ENCODE measurements at places on chromosomes 1 and 21. TPM values are rescaled to one million over a fixed set of nuclear protein-coding genes. Genes with fewer than 3 reads are reported as not detected.

GRCh38 chr1:40435471-40435870 is 14.8 kb upstream of the ZFP69B start:
- no peak for DNase-seq

- no peak for DNase-seq
Measured at GRCh38 chr21:28454564-28455252, 538.0 kb downstream of the LTN1 start.

GRCh38 chr1:110114784-110115183 is 2.5 kb downstream of the UBL4B start:
- DNase-seq: no peak

GRCh38 chr1:200900877-200901276 is 6.2 kb downstream of the INAVA start:
- no peak for DNase-seq

- DNase-seq: no peak
Measured at GRCh38 chr21:34636961-34637360, 22.0 kb upstream of the RCAN1 start.

DNA sequence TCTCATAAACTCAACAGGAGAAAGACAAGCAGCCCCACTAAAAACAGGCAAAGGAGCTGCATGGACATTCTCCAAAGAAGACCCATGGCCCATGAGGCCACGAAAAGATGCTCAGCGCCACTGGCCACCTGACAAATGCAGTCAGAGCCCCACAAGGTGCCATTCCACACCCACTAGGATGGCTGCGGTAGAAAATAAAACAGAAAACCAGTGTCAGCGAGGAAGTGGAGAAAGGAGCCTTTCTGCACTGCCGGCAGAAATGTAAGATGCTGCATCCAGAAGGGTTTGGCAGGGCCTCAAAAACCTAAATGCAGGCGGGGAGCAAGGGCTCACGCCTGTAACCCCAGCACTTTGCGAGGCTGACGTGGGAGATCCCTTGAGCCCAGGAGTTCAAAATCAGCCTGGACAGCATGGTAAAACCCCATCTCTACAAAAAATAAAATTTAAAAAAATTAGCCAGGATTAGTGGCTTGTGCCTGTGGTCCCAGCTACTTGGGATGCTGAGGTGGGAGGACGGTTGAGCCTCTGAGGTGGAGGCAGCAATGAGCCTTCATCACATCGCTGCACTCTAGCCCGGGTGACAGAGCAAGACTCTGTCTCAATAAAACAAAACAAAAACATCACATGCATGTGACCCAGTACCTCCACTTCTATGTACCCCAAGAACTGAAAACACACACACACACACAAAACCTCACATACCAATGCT is 4.2 kb downstream of the WNT9A start:
- no peak for DNase-seq

DNA sequence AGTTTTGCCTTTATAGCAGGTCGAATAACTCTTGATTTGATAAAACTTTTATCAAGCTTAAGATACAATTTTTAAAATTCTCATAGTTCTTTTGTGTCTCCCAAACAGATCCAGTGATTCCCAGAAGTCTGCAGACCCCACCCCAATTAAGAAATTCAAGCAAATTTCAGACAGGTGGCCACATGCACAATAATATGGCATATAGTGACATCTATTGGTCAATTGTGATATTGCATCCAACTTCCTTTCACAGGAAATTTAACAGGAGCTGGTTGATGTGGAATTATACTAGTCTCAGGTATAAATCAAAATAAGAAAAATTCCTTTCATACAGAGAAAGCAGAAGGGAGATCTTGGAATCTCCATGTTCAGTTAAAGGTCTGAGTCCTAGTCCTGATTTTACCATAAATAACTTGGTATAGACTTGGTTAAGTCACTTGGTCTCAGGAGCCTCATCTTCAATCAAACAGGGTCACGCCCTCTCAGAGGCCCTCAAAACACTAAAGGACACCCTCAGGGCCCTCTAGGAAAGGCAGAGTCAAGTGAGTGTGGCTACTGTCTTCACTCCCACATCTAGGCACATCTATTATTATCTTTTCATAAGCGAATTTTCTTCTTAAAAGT is 24.1 kb downstream of the PIGM start:
- DNase-seq: peak; percentile 70

GRCh38 chr21:43917515-43918384 is 52.7 kb downstream of the AGPAT3 start:
- peak; percentile 55 for DNase-seq

DNA sequence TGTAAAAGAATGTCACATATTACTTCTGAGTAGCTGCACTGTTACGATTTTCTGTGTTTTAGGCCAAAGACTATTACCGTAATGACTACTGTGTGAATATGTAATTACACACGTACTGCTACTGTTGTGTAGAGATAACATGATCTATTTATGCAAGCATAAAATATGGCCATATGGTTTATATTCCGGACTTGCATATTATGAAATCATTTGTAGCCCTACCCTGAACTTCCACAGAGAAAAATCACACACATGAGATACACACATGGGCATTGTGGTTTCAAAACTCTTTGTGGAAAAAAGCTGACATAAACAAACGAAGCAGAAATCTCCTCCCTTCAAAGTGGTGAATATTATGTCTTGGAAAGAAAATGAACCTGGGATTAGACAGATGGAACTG is 373.0 kb upstream of the ADAMTS5 start:
- DNase-seq: peak; percentile 23

- no peak for DNase-seq
Measured at GRCh38 chr1:160863061-160863773, 530 bp upstream of the CD244 start.

TMEM50A gene
- 40.5 TPM for polyA plus RNA-seq

PARS2 gene
- polyA plus RNA-seq: 1.8 TPM

LAPTM5 gene
- 33.1 TPM for polyA plus RNA-seq

LCE3E gene
- polyA plus RNA-seq: 0.65 TPM

ABCG1 gene
- polyA plus RNA-seq: 4.2 TPM

All from stomach (tissue), 19 donors.